ENCODE measurements at places on chromosomes 3 and 15.

DNA sequence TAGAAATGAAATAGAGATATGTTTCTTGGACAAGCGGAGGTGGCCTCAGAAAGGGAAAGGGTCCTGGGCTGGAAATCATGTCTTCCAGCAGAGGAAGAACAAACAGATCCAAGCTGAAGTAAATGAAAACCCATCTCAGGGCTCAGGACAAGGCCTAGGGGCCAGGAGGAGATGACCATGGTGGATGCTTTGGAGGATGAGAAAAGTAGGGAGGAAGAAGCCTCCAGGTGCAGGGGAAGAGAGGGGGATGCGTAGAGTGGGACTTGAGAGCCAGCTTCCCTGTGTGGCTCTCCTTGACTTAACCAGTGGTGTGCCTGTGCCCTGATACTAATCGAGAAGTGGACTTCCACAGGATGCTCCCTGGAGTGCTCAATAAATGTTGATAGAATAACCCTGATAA lies 203.2 kb downstream of the FAM43A start:
- DNase-seq: no peak

GRCh38 chr3:151106311-151106710 lies 20.8 kb downstream of the MED12L start:
- DNase-seq: no peak

- DNase-seq: no peak
These were observed 55.0 kb downstream of the RORA start for GRCh38 chr15:61173899-61174689.

DNA sequence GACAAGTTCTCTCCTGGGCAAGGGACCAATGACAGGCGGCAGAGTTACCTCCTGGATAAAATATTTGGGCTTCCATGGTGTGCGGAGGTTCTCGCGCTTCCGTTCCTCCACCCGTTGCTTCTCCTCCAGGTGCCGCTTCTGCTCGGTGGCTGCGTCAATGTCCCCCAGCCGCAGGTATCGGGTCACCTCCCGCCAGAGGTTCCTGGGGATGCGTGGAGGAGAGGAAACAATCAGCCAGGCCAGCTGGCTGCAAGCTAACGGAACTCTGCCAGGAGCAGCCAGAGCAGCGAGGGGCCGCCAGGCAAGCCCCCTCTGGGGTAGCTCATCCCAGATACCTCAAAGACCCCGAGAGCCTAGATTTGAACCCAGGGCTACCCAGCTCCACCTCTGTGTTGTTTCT lies 131.3 kb downstream of the STT3B start:
- DNase-seq: no peak

GRCh38 chr15:99413955-99414754 lies 151.6 kb upstream of the MEF2A start:
- DNase-seq: no peak

DNA sequence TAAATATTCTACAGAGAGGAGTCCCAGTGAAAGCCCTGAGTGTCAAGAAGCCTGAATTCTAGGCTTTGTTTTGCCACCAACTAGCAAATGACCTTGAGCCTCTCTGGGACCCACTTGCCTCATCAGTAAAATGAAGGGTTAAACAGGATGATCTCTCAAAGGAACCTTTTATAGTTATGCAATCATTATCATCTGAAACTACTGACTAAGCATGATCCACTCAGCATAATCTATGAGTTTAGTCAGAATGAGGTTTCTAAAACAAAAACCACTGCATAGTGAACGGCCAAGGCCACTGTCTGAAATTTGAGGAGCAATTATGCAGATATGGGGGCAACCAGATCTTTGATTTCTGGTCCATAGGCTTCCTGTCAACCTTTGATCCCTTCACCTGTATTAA lies 319.0 kb downstream of the MECOM start:
- peak; percentile 49 for DNase-seq

DNA sequence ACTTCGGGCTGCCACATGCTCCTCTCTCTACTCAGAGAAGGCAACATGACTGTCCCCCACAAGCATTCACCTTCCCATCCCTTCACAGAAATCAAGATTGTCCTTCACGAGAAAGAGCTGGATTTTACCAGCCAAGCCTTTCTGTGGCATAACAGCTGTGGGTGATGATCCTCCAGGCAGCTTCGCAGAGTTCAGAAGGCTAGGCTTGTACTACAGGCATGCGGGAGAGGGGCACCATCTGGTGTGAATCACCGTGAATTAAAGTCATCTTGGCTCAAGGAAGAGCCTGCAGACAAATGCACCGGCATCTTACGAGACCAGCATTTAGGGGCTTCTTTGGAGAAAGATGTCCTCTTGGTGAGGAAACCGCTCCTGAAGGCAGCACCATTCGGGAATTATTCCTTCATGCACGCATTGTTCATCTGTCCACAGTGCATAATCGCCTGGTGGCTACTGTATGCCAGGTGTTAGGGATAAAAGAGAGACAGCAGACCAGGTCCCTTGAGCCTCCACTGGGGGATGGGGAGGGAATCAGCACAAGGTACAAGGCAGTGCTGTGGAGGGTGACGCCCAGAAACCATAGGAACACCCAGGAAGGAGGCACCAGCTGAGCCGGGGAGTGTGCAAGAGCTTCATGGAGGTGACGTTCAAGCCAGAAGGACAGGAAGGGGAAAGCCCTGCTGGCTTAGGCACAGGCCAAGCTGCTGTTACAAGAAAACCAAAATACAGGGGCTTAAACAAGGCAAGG lies 108.6 kb downstream of the TMEM266 start:
- peak; percentile 48 for DNase-seq
